ENCODE measurements at places on chromosomes 2 and 18. TPM values are rescaled to one million over a fixed set of nuclear protein-coding genes. Genes with fewer than 3 reads are reported as not detected.

CABLES1 gene
- 11.9 TPM for total RNA-seq

- H3K36me3 ChIP-seq, result no peaks in the 10 kb centered on the region
- no peak for DNase-seq
- H3K4me3 ChIP-seq, result no peak overlapping the region
- no peak overlapping the region for H3K27ac ChIP-seq
- H3K27me3 ChIP-seq, result no peaks in the 10 kb centered on the region
- no peaks in the 10 kb centered on the region for H3K4me1 ChIP-seq
These were observed 367.3 kb upstream of the HS6ST1 start for GRCh38 chr2:128685841-128686496.

DNA sequence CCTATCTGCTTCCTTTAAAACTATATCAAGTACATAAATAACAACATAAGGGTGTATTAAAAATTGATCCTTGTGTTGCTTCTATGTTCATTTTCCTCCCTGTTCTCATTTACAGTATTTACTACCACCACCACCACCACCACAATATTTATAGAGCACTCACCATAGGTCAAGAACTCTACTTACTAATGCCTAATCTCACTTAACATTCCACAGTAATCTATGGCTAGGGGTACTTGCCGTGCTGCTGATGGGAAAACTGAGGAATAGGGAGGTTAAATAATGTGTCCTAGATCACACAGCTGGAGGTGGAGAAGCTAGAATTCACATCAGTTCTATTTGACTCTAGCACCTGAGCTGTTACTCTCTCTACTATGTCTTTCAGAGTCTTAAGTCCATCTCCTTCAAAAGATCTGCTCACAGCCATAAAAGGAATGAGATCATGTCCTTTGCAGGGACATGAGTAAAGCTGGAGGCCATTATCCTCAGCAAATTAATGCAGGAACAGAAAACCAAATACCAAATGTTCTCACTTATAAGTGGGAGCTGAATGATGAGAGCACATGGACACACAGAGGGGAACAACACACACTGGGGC, 54.1 kb upstream of the ZNF385B start:
- DNase-seq, result no peak
- H3K4me1 ChIP-seq, result no peaks in the 10 kb centered on the region
- H3K27me3 ChIP-seq, result no peaks in the 10 kb centered on the region
- H3K36me3 ChIP-seq, result no peaks in the 10 kb centered on the region
- no peak overlapping the region for H3K27ac ChIP-seq
- no peak overlapping the region for H3K4me3 ChIP-seq

GNAL gene
- 30.2 TPM for total RNA-seq

CXCR1 gene
- total RNA-seq, result not detected

DNA sequence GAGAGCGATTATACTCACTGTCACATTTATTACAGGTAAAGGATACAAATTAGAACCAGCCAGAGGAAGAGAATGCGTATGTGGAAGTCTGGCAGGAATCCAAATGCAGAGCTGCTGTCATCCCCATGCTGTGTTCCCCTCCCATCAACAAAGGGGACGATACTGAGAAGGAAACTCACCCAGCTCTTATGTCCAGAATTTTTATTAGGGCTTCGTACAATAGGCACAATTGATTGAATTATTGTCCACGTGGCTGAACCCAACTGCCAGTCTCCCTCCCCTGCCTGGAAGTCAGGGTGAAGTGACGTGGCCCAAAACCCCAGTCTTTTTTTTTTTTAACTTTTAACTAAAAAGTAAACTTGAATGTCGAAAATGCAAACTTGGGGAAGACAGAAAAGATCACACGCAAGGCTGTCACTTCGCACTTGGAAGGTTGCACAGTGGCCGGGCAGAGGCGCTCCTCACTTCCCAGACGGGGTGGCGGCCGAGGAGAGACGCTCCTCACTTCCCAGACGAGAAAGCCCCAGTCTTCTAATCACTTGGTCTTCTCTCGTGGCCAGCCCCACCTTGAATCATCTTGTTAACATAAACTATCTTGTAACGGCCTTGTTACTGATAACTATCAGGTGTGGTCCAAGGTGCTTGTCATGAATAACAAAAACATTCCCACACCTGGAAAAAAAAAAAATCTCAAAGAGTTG, 40.0 kb upstream of the ITSN2 start:
- no peak overlapping the region for H3K4me3 ChIP-seq
- H3K27me3 ChIP-seq, result no peaks in the 10 kb centered on the region
- peaks cover 10% of the 10 kb centered on the region for H3K4me1 ChIP-seq
- no peak overlapping the region for H3K27ac ChIP-seq

GRCh38 chr2:190283783-190284182, 35.8 kb downstream of the HIBCH start:
- no peak for DNase-seq
- H3K4me1 ChIP-seq, result peaks cover 5% of the 10 kb centered on the region
- no peaks in the 10 kb centered on the region for H3K27me3 ChIP-seq
- H3K4me3 ChIP-seq, result no peak overlapping the region
- peaks cover 8% of the 10 kb centered on the region for H3K36me3 ChIP-seq

CLHC1 gene
- 29.6 TPM for total RNA-seq

- DNase-seq, result no peak
- H3K36me3 ChIP-seq, result no peaks in the 10 kb centered on the region
- H3K4me1 ChIP-seq, result no peaks in the 10 kb centered on the region
These were observed 1429.5 kb upstream of the ACVR2A start for GRCh38 chr2:146415291-146415690.
